ENCODE measurements at places on chromosomes 7 and 10.

DNA sequence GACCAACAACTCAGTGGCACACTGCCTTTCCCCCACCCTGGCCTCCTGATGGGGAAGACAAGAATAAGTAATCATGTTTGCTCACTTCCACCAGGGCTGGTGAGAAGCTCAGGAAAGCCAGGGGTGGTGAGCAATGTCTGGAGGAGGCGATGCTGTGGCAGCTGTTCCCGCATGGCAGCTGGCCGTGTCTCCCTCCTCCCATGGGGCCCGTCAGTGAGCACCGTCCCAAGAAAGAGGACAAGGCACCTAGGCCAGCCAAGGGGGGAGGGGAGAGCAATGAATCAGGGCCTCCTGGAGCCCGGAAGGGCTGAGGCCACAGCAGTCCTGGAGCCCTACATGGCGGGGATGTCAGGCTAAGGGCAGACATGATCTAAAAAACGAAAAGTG lies 69.2 kb upstream of the INSIG1 start:
- DNase-seq = no peak

DNA sequence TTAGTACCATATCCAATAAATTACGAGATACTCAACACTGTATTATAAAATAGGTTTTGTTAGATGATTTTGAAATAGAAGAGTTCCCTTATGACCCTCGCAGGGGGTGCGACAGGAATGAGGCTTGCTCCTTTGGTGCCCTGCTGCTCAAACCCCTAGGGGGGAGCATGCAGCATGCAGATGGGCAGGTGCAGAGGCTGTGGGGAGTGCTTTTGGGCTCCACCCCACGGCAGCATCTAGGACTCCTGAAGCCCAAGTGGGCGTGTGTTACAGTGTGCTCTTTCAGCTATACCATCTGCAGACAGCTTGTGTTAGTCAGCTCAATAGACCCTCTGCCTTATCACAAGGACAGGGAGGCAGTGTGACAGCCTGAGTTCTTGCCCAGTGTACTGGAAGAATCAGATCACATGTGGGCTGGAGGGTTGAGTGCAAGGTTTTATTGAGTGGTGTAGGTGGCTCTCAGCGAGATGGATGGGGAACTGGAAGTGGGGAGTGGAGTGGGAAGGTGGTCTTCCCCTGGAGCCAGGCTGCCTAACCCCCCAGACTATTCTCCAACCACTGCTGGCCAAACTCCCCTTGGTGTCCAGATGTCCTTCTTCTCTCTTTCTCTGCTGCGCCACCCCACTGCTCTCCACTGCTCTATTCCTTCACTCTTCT lies 3.1 kb upstream of the MRC1 start:
- no peak for DNase-seq

- no peak for DNase-seq
Measured at GRCh38 chr10:132974886-132975830, 32.8 kb upstream of the CFAP46 start.

GRCh38 chr10:103544657-103545310 lies 51.3 kb downstream of the NEURL1 start:
- DNase-seq = no peak

DNA sequence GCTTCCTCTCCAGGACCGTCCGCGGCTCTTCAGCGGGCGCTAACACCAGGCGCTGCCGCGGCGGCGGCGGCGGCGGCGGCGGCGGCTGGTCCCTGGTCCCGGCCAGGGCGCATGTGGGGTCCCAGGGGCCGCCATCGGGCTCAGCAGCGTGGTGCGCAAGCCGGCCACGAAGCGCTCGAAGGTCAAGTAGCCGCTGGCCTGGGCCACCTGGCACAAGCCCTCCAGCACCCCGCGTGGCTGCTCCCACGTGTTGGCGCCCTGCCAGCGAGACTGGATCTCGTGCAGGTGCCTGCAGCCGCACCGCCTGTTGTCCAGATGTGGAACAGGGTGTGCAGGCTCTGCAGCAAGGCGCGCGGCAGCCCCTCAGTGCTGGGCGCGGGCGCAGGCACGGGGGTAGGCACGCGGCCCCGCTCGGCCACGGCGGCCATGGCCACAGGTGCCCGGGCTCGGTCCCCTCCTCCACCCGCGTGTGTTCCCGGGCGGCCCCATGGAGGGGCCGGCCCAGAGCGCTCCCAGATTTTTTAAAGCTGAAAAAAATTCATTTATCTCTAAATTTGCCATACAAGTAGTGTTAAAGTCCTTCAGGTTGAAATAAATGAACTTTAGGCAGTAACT lies 884.2 kb upstream of the ZNF722 start:
- DNase-seq = no peak

- no peak for DNase-seq
Measured at GRCh38 chr7:75850235-75850634, 28.6 kb upstream of the RHBDD2 start.

DNA sequence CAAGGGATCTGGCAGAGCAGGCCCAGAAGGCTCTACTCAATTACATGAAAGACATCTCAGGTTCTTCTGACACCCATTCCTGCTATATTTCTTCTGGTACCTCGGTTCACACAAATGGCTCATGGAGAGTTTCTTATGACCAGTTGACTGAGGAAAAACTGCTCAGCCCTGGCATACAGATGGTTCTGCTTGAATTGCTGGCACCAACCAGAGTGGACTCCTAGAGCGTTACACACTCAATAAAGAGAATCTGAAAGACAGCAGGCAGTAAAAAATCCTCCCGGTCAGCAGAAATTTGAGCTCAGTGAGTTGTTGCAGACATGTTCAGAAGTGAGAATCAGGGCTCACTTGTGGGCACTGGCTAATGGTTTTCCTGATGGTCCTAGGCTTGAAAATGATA lies 434.4 kb downstream of the TCERG1L start:
- no peak for DNase-seq

GRCh38 chr7:151115836-151116418 lies 29.7 kb downstream of the AGAP3 start:
- no peak for DNase-seq

DNA sequence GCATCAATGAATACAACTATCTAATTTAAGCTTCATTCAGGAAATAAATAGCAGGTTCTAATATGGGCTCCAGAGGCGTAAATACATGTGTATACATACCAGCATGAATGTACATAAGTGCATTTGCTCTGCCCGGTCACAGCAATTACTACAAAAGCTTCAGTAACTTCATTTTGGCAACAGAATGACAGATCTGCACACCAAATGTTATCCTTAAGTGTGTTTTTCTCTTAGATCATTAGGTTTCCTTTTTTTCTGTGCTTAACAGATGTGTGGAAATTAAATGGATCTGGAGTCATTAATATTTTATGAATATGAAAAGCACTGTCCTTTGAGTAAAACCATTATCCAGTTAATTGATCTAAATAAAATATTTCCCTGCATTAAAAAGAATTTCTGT lies 159.0 kb upstream of the MEOX2 start:
- no peak for DNase-seq

DNA sequence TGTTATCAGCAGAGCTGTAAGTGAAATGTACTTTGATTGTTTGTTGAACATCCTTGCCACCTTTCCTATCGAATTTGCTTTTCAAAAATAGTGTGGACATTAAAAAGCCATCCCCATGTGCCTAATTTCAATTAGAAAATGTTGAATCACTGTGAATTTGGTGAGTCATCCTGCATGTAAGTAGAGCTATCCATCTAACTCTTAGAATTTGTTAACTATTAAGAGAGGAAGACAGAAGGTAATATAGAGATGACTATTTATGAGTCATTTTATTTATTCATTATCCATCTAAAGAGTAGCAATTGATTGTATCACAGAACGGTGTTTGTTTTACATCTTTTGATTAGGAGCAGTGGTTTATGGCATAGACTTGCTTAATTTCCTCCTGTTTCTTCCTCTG lies 154.7 kb downstream of the MGMT start:
- DNase-seq = no peak

GRCh38 chr10:1266033-1266802 lies 210.0 kb downstream of the WDR37 start:
- DNase-seq = no peak
